ENCODE measurements at places on chromosomes 12 and 14. TPM values are rescaled to one million over a fixed set of nuclear protein-coding genes. Genes with fewer than 3 reads are reported as not detected.

HPD gene
- not detected for total RNA-seq

SPTB gene
- total RNA-seq = under 0.01 TPM

CPNE6 gene
- total RNA-seq = not detected

OAS2 gene
- total RNA-seq = 5.6 TPM

TAS2R7 gene
- not detected for total RNA-seq

WNT1 gene
- total RNA-seq = not detected

CCT2 gene
- 330 TPM for total RNA-seq

BEGAIN gene
- not detected for total RNA-seq

TAS2R9 gene
- not detected for total RNA-seq

SYT10 gene
- not detected for total RNA-seq

AMHR2 gene
- total RNA-seq = not detected

SLC7A8 gene
- 0.97 TPM for total RNA-seq

HNF1A gene
- total RNA-seq = not detected

ADGRD1 gene
- total RNA-seq = under 0.01 TPM

CLEC4C gene
- total RNA-seq = not detected

CARMIL3 gene
- total RNA-seq = not detected

P2RX7 gene
- 0.64 TPM for total RNA-seq

FAM161B gene
- total RNA-seq = 5.2 TPM

DNAI7 gene
- total RNA-seq = not detected

DTX1 gene
- total RNA-seq = not detected

BLTP3B gene
- total RNA-seq = 46.1 TPM

FGF23 gene
- total RNA-seq = not detected

PLXNC1 gene
- total RNA-seq = 0.97 TPM

OR6C74 gene
- not detected for total RNA-seq

TAS2R20 gene
- 5.5 TPM for total RNA-seq

SSPN gene
- 11.6 TPM for total RNA-seq

CNPY2 gene
- 113 TPM for total RNA-seq

KRT80 gene
- 0.32 TPM for total RNA-seq

Measured in fibroblast of villous mesenchyme (primary cell).